Stimulated activated CD4-positive, alpha-beta T cell treated with anti-CD3 and anti-CD28 coated beads, Interleukin-15, amount 100 ng/mL, for 1 hour (primary cell): ENCODE measurements at places on chromosomes 7 and 10.

GRCh38 chr7:32219416-32219815 is 149.2 kb upstream of the PDE1C start:
- DNase-seq, result no peak

DNA sequence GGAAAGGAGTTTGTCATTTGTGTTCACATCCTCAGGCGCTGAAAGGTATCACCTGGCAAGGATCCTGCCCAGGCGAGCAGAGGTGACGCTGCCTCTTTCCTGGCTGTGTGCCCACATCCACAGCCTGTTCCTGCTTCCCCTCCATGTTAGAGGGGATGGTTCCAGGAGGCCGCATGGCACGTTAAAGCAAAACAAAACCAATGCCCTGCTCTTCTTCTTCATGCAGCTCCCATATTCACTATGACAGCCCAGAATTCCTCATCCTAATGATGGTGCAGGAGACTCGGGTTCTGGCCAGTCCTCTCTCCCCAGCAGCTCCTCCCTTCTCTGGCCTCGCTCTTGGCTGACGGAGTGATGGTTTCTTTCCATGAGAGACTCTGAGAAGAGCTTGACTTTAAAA is 678.5 kb upstream of the ANKRD30A start:
- DNase-seq, result no peak

DNA sequence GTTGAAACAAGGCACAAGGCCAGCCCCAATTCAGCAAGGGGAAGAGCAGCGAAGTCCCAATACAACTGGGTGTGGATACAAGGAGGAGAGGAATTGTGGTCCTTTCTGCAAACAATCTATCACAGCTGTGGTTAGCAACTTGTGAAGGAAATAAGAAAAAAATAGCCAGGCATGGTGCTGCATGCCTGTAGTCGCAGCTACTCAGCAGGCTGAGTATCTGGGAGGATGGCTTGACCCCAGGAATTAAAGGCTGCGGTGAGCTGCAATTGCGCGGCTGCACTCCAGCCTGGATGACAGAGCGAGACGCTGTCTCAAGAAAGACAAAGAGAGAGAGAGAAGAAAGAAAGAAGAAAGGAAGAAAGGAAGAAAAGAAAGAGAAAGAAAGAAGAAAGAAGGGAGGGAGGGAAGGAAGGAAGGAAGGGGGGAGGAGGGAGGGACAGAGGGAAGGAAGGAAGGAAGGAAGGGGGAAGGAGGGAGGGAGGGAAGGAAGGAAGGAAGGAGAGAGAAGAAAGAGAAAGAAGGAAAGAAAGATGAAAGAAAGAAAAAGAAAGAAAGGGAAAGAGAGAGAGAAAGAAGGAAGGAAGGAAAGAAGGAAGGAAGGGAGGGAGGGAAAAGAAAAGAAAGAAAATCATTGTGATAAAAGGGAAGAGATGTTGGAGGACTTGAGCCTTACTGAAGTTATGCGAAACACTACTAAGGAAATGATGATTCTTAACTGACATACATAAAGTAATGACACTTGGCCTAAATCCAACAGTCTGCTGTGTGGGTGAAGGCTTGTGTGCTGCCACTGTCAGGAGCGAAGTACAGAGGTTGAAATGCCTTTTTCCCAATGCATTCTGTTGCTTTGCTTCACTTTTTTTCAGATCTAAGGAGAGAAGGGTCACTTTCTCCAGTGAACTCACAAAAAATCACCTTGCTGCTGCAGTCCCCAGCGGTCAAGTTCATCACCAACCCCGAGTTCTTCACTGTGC is 117.0 kb upstream of the STK17A start:
- DNase-seq, result no peak

- DNase-seq, result no peak
Measured at GRCh38 chr7:33190688-33191304, 61.4 kb downstream of the BBS9 start.

GRCh38 chr10:7389844-7390243 is 21.0 kb downstream of the SFMBT2 start:
- no peak for DNase-seq

- no peak for DNase-seq
Measured at GRCh38 chr10:29784175-29784773, 149.5 kb upstream of the SVIL start.

DNA sequence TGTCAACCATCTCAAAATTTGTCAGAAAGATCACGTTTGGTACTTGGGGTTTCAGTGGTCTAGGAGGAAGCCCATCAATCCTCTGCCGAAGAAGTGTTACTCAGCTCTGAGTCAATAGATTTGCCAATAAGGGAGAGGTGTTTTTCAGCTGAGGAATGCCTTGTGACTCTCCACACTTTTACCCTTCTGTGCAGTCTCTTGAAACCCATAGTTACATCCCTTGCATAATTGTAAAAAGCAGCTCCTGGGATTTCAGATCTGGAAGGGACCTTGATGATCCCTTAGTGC is 47.5 kb downstream of the INSYN2A start:
- no peak for DNase-seq

- DNase-seq, result no peak
Measured at GRCh38 chr7:857661-858060, 18.7 kb upstream of the GET4 start.

- no peak for DNase-seq
Measured at GRCh38 chr10:10092581-10092980, 925.1 kb upstream of the CELF2 start.

DNA sequence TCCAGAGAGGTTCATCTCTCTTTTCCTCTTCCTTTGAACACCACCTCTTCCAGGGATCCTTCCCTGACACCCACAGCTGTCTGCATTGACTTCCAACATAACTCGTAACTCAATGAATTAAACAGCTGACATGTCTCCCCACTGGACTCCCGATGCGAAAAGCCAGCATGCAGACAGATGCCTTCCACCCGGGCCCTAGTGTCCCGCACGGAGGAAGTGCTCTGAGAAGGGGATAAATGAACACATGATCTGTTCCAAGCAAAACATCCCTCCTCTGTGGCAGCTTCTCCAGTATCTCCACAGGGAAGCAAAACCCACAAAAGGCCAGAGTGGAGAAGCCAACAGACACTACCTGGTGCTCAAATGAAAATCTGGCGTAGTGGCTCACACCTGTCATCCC is 28.3 kb downstream of the OGDHL start:
- DNase-seq, result no peak

DNA sequence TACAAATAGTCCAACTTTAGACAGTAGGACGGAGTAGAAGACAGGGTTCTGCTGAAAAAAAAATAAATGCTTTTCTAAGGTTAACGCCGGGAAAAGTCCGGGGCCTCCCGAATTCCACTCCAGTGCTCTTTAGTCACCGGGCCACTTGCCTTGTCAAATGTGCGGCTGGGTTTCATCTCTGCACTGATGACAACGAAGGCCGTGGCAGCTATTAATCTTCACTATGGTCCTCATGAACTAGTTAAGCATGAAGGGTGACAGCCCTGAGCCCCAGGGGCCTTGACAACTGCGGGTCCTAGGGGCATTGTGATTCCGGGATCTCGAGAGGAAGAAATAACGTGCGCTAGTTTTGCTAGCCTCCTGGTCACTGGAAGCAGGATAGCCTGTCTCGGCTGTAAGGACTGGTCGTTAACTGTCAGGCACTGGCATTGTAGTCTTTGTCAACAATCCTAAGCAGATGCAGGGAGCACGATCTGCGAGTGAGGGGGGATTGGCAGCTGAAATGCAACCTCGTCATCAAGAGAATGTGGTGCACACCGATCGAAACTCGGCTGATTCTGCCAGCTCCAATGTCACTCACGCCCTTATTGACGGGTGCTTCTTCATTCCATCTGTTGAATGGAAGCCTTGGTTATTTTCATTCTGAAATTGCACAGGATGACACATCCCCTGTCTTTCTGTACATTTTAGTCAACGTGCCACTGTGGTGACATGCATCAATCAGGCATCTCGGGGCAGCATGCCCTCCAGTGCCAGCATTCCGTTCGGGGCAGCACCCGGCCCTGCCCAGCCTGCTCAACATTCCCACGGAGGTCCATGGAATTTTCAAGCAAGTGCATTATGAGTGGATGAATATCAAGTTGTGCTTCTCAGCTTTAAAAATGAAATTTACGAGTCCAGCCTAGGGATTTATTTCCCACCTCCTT is 51.6 kb upstream of the MGMT start:
- DNase-seq, result no peak

DNA sequence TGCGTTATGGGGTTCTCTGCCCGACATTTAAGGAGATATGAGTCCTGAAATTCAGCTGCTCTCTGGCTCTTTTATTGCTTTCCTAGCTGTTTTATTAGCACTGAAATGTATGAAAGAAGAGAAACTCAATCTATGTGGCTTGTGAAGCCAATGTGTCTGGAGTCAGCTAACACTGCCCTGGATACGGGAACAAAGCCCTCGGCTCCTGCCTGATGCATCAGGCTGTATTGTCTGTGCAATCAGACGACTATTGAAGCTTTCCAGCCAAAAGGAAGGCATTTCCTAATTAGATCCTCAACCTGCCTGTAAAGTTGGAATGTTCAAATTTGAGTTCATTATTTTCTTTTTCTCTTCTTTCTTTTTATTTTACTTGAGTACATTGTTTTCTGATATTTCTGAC is 22.0 kb upstream of the TM9SF3 start:
- DNase-seq, result no peak

DNA sequence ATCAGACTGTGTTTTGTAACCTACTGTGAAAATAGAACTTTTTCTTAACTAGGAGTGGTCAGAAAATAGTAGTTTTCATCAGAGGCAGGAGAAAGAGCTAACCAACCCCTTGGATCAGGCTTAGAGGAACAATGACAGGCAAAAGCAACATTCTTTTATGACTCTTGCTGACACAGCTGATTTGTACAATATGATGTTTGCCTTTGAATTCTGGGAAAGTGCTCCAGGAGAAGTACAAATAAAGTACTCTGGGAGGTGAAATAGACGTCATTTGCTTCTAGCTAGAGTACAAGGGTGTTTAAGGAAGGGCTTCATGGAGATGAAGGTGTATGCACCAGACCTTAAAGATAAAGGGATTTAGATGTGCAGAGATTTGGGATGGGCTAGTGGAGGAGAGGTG is 75.1 kb upstream of the KIAA1217 start:
- DNase-seq, result no peak

DNA sequence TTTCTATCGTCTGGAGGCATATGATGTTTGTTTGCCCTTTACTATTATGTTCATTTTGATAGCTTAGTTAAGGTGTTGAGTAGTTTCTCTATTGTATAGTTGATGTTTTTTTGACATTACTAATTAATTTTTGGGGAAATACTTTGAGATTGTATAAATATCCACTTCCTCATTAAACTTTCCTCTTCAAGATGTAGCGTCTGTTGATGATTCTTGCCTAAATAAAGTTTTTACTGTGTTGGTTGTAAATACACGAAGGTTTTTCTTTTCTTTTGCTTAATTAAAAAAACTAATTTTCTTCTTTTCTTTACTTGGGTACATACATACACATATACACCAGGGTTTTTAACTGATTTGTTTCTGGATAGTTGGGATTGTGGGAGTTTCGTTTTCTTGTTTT is 8.5 kb downstream of the KMT2E start:
- DNase-seq, result no peak

- DNase-seq, result no peak
Measured at GRCh38 chr7:101783381-101784181, 33.8 kb upstream of the CUX1 start.

DNA sequence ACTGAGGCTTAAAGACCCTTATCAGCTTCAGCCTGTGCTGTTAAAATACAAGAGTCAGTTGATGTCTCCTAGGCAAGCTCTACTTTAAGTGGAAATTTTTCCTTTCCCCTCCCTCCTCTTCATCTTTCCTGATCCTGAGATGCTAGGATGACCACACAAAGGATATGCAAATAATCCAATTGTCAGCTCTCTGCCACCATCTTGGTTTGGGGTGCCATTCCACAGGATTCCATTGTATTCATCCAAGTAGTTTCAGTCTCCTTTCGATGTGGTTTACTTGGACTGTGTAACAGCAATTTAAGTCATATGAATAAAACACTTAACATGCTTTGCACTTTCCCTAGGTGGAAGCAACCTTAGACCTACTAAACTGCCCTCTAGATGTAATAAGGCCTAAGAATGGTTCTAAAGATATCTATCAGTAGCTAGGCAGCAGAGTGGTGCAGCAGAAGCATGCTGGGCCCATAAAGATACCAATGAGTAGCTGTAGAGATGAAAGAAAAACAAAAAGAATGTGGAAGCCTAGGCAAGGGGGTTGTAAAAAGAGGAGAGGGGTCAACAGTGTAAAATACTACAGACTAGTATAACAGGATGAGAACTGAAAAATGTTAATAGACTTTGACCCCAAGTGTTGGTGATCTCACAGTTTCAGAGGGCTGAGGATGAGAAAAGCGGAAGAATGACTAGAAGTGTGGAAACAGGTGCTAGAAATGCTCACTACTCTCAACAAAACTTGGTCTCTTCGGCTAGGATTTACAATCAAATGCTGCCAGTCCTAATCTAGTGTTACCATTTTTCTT is 2.4 kb upstream of the CFAP69 start:
- no peak for DNase-seq

- DNase-seq, result no peak
Measured at GRCh38 chr10:71850021-71850742, 869 bp downstream of the PSAP start.

- DNase-seq, result no peak
Measured at GRCh38 chr10:59033622-59034021, 142.8 kb upstream of the PHYHIPL start.

DNA sequence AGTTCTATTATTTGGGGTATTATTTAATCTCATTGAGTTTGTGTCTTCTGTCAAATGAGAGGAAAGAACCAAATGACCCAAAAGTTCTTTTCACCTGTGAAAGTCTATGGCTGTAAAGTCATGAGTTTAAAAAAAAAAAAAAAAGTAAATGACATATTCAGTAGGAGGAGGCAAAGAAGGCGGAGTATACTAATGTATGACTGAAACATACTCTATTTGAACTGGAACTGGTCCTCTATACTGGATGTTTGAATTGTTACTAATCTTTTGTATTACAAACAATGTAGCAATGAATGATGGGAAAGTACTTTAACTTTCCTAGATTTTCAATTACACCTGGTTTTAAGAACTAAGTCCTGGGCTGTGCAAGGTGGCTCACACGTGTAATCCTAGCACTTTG is 24.9 kb upstream of the GSAP start:
- DNase-seq, result no peak

GRCh38 chr7:150360363-150361058 is 8.1 kb upstream of the REPIN1 start:
- DNase-seq, result no peak

GRCh38 chr10:4397337-4397736 is 428.7 kb upstream of the AKR1E2 start:
- DNase-seq, result no peak

- no peak for DNase-seq
Measured at GRCh38 chr10:14456218-14456869, 125.6 kb upstream of the FRMD4A start.
